Activated T-helper 1 cell treated with anti-CD3 and anti-CD28 coated beads, Interleukin-2, amount 50 U/mL, for 16 hours (primary cell): ENCODE measurements at places on chromosomes 2 and 18.

- no peak for DNase-seq
Observed at GRCh38 chr2:108454440-108454839, 5.4 kb downstream of the GCC2 start.

DNA sequence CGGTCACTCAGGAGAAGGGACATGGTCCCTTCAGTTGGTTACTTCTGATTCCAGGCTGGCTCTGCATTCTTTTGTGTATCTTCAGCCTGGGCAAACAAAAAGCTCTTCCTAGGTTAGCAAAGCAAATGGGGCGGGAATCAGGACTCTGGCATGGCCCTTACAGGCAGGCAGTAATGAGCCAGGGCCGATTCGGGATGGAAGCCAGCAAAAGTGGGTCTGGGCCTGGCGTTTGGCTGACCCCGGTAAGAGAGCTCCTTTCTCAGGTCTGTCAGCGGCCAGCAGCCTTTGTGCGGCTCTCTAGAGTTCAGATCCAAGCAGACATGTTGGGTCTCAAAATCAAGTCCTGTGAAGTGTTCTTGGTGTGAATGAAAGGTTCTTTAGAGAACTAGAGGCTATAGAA, 81.5 kb upstream of the EML6 start:
- DNase-seq, result no peak

GRCh38 chr2:211367711-211368110, 811.3 kb downstream of the CPS1 start:
- DNase-seq, result no peak

- no peak for DNase-seq
Observed at GRCh38 chr2:62459672-62460071, 46.3 kb downstream of the TMEM17 start.

DNA sequence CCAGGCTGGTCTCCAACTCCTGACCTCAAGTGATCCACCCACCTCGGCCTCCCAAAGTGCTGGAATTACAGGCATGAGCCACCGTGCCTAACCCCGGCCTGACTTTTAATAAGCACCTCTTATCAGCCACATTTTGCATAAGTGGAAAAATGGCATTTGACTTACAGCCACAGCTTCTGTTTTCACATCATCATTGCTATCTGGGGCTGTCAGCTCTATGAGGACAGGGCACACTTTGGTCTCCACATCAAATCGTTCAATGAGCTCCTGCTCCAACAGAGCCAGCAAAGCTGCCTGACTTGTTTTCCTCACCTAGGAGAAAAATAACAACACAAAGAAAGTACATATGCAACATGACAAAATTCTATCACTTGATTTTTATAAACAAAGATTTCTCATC, 26.4 kb downstream of the PPP4R1 start:
- DNase-seq, result no peak

DNA sequence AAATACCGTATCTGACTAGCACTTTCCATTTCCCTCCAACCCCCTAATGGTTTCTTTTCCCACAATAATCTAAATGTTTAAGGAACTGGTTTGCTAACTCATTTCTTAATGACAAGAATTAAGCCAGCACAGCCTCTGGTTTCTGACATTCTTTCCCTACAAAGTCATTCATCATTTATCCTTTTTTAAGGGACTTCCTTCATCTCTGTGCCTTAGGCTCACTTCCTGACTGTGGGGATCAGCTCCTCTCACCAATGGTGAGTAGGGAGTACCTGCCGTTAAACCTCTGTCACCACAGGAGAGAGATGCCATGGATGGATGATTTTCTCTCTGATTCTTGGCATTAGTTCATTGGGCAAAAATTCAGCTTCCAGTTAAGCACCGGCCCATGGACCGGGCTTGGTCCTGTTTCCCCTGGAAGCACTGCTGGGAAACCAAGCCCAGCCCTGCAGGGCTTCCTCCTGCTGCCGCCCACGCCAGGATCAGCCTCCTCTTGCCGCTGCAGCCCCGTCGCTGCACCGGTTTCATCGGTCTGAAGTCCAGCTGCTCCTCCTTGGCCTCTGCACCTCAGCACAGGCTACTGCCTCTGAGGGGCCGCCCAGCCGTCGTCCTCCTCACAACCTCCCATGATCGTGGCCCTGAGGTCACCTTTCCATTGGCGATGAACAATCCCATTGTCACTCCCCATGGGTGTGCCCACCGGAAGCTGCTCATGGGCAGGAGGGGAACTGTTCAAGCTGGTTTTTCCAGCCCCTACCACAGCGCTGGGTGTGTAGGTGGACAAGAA, 64.0 kb upstream of the ZNF516 start:
- no peak for DNase-seq

DNA sequence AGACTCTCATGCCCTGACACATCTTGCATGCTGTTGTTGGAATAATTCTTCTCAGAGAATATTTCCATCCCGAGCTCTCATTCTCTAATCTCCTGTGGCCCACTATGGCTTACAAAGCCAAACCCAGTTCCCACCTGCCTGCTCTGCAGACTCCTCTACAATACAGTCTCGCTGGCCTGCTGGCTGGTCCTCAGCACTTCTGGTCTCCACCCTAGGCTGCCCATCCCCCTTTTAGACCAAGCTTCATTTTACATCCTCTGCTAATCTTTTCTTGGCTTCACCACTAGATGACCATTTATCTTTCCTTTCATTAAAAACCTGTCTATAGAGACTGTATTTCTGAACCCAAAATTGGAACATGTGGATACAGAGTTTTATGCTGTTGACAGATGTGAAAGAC, 42.5 kb upstream of the YPEL5 start:
- DNase-seq, result no peak

DNA sequence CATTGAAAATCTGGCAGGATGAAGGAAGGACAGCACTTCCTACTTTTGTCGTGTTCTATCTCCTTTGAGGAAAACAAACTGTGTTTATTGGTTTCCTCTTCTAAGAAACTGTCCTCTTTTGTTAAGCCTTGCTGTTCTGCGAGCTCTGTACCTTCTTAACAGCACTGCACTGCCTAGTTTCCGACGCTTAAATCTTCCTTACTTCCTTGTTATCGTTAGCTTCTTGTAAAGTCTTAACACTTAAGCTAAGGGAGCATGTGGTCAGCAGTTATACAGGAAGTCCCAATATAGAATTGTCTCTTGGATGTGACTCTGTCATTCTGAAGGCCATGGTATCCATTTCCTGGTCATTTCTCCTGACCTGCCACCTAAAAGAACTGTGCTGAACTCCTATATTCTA, 552.8 kb upstream of the NRP2 start:
- no peak for DNase-seq

- DNase-seq, result no peak
Observed at GRCh38 chr2:219537657-219538488, 5.7 kb downstream of the CHPF start.

- no peak for DNase-seq
Observed at GRCh38 chr18:3279201-3280185, 17.6 kb downstream of the MYL12B start.

- no peak for DNase-seq
Observed at GRCh38 chr2:109680523-109681297, 66.5 kb downstream of the SOWAHC start.

DNA sequence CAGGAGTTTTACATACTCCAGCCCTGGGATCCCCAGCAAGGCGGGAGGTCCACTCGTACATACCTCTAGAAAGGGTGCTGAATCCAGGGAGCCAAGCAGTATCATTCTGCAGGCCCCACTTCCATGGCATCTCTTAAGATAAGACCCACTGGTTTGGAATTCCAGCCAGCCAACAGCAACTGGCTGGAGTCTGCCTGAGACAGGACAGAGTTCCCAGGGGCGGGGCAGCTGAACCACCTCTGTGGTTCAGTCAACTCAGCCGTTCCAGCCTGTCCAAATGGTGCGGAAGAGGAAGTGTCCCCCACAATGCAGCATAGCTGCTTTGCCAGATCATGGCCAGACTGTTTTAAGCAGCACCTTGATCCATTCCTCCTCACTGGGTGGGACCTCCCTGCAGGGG, 33.2 kb downstream of the ZNF892 start:
- no peak for DNase-seq

- DNase-seq, result no peak
Observed at GRCh38 chr2:52178845-52179244, 1146.9 kb upstream of the NRXN1 start.

DNA sequence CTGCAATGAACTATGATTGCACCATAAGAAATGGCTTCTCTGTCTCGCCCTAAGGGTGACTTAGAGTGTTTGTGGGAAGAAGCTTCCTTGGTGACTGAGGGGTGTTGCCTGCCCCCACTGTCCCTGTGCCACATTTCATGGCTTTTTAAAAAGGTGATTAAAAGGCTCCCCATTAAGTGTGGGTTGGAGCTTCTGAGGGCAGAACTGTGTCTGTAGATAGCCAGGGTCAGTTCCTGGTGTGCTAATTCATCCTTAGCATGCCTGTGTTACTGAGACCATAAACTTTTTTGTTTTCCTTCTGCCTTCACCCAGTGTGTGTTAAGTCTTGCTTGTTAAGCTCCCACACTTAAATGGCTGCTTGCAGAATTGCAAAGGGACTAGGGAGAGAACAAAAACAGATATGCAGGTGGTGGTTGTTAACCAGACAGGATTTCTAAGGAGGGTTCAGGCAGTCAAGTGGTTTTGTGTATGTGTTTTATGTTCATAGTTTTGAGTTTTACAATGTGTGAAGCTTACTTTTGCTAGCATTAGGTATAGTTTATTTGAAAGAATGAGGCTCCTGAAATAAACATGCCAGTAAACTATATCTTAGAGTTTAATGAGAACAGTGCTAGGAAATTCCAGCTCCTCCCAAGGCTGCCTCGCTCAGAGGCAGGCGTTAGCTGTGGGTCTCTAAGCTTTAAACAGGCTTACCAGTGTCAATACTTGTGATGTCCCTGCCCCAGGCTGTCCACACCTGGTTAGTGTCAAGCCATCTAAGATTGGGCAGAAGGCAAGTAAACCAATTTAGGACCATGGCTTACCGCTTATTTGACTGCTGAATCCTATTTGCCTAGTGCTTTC, 14.5 kb downstream of the CERS6 start:
- no peak for DNase-seq

GRCh38 chr2:10317646-10318045, 14.9 kb downstream of the HPCAL1 start:
- DNase-seq, result no peak

DNA sequence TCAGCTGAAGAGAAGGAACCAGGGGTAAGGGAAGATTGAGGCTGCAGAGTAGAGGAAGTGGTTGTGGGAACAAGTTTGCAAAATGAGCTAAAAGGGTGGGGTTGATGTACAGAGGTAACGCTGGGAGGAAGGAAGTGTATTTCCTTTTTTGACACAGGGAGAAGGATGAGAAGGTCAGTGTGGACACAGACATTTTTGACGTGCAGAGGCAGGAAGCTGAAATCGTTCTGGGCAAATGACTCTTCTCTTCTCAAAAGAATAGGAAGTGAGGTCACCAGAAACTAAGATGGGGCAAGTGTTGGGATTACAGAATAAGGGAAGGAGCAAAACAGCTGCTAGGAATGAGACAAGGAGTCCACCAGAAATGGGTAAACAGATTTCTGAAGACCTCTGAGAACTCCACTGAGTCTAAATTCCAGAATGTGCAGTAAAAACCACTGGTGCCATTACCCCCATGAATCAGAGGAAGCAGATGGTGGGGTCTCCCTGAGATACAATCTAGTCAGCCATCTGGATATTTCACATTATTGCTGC, 20.0 kb upstream of the RNF149 start:
- no peak for DNase-seq
